Colonic mucosa (tissue), 4 donors: ENCODE measurements at places on chromosomes 3 and 15.

DNA sequence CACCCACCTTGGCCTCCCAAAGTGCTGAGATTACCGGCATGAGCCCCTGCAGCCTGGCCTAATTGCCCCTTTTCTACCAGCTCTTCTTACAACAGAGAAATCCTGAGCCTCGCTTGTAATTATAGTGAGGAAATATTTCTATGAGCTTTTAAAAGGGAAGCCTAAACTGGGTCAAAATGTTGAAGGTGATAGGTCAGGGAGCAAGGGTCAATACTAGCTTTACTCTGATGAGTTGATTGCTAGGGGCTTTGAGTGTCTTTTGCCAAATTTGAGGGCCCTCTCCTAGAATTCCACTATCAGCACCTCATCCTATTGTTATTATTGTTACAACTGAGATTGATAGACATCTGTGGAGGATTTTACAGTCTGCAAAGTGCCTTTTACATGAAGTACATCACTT lies 62.4 kb upstream of the PIAS1 start:
- DNase-seq: peak; percentile 0

- no peak for DNase-seq
Measured at GRCh38 chr15:93121973-93122910, 33.2 kb upstream of the RGMA start.

DNA sequence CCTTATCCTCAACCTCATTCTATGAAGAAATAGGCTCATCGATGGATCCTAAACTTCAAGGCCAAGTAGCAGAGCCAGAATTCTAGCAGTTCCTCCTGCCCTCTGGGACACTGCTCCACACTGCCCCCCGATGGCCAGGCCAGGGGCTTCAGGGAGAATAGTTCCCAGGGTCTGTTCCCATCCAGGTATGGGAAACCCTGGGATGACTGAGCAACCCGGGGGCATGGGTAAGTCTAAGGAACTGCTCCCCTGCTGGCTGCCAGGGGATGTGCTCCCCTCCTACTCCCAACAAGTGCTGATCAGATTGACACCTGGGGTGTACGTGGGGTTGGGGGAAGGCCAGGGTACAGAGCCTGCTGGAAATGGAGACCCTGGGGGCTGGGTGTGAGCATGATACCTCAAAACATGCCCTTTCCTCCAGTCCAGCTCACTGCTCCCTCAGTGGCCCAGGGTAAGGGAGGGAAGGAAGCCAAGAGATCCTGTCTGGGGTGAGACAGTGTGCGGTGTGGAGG lies 7.6 kb downstream of the ULK3 start:
- DNase-seq: peak; percentile 80

DNA sequence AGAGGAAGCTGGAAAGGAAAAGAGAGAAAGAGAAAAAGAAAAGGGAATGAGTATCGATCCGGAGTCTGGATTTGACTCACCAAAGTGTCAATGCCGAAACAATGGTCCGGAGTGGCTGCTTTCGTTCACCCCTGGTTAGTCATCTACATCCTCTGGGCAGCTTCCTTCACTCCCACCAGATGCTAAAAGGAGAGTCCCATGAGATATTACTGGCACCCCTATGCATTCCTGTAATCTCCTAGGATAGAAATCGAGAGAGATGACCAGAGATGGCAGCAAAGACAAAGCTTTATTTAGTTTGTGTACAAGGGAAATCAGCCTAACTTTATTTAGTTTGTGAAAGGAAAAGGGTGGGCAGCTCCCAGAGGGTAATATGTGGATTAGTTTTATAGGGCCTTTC lies 622.2 kb downstream of the ZPLD1 start:
- DNase-seq: no peak

DNA sequence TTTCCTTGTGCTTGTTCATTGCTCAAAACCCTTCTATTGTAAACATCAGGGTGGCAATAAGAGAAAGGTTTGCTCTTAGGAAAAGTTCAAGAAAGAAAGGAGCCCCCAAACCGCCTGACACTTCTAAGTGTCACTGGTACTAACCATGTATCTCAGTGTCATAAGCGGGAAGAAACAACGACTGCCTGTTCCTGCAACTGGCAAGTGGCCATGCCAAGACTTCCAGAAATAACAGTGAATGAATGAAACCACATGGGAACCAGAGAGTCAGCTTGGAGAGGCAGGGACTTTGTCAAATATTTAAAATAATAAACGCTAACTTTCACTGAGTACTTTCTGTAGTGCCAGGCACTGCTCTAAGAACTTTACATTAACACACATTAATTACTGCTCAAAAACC lies 1.1 kb downstream of the PLSCR2 start:
- peak; percentile 50 for DNase-seq

- peak; percentile 63 for DNase-seq
Measured at GRCh38 chr3:16884748-16885592, at the start of gene PLCL2. TSS of gene PLCL2 (plus strand) at chr3:16884955. CDS start at chr3:16885040, 85 bp downstream.

DNA sequence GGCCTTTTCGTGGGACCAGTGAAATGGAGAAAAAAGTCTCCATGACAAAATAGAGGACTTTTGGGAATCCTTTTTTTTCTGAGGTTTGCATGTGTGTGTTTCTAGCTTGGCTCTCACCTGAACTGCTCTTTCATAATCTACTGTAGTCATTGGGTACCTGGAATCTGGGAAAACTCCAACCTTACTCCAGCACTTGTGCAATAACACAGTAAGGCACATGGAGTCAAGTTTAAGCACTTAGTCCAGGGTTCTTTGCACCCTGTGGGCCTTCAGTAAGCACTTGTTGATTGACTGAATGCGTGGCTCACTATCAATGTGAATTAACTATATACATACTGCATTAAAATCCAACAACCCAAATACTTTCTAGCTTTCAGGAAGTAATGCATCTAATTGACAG lies 299.5 kb downstream of the ZBTB20 start:
- DNase-seq: no peak

DNA sequence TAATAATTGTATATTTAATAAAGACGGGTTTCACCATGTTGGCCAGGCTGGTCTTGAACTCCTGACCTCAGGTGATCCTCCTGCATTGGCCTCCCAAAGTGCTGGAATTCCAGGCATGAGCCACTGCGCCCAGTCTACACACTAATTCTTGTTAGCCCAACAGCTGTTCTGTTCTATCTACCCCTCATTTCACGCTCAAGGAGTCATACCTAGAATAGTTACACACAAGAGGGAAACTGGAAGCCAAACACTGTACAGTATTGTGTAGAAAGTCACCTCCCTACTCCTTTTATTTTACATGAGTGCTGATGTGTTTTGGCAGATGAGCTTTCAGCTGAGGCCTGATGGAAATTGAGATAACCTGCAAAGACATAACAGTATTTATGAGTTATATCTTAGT lies 13.4 kb upstream of the CTDSPL2 start:
- DNase-seq: no peak

DNA sequence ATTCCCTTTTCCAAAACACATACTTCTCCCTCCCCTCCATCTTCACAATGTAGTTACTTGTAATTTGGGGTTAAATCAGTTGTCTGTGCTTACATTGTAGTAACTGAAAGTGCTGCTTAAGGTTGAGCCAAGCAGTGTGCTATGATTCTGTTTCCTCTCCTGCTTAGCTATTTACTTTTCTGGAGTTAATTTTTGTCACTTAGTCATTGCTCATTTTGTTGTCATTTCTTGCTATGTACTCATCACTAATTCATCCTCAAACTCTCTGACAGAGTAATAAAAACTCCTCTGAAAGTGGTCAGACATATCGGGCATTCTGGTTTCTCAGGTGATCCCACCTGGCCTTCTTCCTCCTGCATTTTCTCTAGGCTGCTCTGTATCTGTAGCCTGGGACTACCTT lies 80.7 kb downstream of the PPARG start:
- DNase-seq: no peak

DNA sequence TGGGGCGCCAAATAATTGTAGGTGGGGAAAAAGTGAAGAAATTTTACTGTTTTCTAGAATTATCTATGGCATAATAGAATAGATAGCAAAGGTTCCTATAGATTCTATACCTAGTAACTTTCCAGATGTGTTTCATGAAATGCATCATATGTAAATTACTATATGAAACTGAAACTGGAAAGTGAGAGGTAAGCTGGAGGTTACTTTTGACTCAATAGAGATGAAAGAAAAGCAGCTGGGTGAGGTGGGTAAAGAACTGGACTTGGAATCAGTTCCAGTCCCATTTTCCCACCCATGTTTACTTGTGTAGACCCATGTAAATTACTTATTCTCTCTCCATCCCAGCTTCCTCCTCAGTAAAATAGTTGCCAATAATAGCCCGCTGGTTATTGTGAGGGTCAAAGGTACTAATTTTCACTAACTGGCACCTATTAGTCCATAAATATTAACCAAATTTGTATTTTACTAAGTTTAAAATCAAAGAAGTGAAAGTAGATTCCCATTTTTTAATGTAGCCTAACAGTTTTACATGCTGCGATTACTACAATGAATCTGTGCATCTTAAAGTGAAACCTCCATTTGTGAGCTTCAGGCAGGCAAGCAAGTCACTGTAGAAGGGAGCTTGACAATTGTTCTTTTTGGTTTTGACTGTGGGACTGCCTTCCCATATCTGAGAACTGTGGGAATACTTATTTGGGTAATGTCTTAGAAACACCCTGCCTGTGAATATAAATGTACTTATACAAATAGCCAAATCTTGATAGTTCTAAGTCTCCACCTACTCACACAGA lies 312.1 kb downstream of the SLC9A9 start:
- DNase-seq: no peak

GRCh38 chr15:70524470-70524869 lies 238.9 kb downstream of the UACA start:
- DNase-seq: no peak

- no peak for DNase-seq
Measured at GRCh38 chr3:195812366-195812765, 637 bp upstream of the MUC4 start.

- no peak for DNase-seq
Measured at GRCh38 chr15:67834581-67835296, 5.1 kb downstream of the RNU6-1 start.

DNA sequence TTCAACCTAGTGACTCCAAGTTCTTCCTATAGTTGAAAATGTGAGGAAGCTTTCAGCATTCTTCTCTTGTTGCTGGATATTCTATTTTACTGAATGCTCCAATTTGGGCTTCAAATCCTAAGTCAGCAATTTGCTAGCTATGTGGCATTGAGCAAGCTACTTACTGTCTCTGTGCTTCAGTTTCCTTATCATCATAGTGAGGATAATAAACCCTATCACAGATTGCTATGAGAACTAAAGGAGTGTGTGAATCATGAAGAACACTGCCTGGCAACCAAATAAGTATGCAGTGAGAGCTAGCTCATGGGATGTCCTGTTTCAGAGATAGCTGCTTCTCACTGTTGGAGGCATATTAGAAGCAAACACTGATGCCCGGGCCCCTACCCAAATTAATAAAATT lies 163.8 kb upstream of the CDIN1 start:
- no peak for DNase-seq

DNA sequence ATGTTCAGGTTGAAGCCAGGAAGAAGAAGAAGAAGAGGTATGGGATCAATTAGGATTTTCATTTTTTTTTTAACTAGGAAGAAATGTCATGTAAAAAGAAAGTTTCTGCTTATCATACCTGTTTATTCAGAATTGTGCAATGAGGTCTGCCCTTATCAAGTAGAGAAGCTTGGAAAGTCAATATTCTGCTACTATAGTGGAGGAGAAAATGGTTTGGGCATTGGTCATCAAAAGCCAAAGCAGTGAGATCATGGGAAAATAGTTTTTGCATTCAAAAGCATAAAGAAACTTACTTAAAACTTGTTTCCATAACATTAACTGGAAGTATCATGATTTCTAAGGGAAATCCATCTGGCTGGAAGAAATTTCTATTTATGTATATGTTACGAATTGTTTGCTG lies 1239.2 kb downstream of the NSUN3 start:
- DNase-seq: no peak

- DNase-seq: no peak
Measured at GRCh38 chr3:14587740-14588360, 47.7 kb upstream of the GRIP2 start.

DNA sequence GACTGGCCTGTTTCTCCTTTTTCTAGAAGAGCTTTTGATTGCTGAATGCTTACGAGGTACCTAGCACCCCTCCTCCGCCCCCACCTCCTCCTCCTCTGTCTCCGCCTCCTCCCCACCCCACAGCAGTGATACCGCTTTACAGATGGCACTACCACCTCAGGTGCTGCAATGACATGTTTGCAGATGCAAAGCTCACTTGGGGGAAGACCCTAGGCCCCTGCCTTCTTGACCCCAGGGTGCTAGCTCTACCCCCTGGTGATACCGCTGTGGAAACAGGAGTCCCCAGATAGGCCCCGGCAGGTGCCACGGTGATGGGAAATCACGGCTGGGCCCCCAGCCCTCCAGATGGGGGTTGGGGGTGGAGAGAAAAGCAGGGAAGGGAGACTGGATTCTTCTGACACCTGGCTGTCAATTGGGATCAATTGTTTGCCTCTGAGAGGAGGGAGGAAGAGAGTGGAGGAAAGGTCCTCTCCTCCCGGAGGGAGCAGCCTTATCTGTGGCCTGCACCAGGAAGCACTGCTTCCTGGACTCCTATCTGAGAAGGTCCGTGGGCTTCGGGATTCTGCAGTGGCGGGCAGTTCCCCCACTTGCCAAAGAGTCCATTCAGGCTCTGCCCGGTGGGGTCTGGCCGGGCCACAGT lies 37.6 kb downstream of the DNASE1L3 start:
- DNase-seq: no peak
